Thoracic aorta (tissue), 2 donors: ENCODE measurements at places on chromosomes 7 and 10. TPM values are rescaled to one million over a fixed set of nuclear protein-coding genes. Genes with fewer than 3 reads are reported as not detected.

DNA sequence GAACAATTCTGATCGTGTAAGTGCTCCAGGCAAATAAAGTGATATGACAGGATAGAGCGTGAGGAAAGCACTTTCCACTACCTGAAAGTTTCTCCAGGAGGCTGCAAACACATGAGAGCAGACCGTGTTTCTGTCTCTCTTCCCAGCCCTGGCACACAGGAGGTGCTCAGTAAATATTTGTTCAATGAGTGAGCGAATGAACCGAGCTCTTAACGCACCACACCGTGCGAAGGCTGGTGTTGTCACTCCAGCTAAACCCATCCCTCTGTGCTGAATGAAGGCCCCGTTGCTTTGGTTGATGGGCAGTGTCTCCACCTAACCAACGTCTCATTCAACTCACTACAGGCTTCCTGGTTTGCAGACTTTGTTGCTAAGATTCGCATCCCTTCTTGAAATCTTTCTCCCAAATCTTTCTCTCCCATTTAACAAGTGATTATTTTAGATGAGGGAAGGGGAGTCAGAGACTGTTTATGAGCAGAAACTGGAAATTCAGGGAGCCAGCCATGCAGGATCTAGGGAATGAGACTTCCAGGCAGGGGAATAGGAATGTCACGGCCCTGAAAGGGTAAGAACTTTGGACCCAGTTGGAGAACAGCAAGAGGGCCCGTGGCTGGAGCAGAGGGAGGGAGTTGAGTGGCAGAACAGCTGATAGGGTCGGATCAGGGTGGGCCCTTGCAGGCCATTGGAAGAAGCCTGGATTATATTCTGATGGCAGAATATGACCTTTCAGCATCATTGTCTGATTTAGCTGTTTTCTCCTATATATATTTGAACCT is 282.6 kb downstream of the CAMK1D start:
- DNase-seq = no peak

DNA sequence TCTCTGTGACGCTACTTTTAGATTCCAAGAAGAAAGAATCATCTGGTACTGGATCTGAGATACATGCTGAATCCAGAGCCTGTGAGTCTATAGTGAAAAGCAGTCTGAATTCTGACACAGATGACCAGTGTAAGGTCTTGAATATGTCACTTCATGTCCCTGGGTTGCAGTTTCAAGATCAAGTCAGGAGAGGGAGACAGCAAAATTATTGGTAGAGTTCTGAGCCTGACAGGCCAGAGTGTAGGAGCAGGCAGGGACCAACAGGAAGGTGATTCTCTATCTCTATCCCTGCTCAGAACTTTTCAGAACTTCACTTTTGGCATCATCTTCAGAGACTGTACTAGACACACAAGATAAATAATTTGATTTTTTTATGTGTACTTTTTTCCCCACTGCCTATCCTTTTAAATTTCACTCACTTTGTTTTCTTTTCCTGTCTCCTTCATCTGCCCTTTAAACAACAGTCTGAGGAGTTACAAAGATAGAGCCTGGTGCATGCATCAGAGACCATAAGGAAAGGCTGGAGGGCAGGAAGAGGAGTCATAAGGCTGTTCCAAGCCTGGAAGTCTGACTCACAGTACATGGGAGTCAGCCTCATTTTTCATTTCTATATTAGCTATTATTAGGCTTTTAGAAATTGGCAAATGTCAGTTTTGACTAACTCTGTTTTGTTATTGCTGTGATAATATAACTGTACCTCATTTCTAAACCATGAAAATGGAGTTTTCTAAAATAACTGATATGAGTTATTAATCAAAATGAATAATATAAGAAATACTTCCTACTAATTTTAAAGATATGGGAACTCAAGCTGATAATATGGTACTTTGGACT is 120.2 kb upstream of the TMEM229A start:
- no peak for DNase-seq

- no peak for DNase-seq
Observed at GRCh38 chr7:22937946-22938345, 76.0 kb downstream of the HYCC1 start.

DNA sequence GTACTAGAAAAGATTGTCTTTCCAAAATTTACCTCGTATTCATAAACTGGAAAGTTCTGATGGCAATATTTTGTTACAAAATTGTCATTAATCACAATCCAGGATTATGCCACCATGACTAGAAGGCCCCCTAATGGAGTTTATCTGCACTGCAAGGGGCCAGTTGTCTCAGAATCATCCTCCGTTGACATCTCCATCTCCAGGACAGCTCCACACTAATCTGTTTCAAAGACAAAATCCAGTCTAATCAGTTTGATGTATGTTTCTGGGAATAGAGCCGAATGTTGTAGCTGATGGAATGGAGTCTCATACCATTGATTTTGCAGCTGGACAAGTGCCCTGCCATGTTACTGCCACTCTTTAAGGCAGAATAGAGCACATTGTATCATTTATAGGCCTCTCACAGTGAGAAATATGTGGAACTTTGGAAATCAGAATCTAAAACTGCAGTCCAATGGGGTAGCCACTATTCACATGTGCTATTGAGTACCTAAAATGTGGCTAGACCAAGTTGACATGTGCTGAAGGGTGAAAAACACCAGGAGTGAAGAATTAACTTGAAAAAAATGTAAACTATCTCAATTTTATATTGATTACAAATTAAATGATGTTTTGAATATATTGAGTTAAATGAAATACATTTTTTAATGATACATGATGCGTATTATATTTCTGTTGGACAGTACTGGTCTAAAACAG is 38.3 kb upstream of the TOMM7 start:
- no peak for DNase-seq

- no peak for DNase-seq
Observed at GRCh38 chr7:155681663-155682062, 37.2 kb downstream of the RBM33 start.

Gene SSBP1
- total RNA-seq = 157 TPM

Gene CPA4
- not detected for total RNA-seq
